Activated CD4-positive, alpha-beta T cell treated with anti-CD3 and anti-CD28 coated beads for 36 hours (primary cell): ENCODE measurements at places on chromosomes 4 and X. TPM values are rescaled to one million over a fixed set of nuclear protein-coding genes. Genes with fewer than 3 reads are reported as not detected.

Gene ZNF157
- total RNA-seq, result 0.75 TPM

Gene DEFB131A
- total RNA-seq, result not detected

DNA sequence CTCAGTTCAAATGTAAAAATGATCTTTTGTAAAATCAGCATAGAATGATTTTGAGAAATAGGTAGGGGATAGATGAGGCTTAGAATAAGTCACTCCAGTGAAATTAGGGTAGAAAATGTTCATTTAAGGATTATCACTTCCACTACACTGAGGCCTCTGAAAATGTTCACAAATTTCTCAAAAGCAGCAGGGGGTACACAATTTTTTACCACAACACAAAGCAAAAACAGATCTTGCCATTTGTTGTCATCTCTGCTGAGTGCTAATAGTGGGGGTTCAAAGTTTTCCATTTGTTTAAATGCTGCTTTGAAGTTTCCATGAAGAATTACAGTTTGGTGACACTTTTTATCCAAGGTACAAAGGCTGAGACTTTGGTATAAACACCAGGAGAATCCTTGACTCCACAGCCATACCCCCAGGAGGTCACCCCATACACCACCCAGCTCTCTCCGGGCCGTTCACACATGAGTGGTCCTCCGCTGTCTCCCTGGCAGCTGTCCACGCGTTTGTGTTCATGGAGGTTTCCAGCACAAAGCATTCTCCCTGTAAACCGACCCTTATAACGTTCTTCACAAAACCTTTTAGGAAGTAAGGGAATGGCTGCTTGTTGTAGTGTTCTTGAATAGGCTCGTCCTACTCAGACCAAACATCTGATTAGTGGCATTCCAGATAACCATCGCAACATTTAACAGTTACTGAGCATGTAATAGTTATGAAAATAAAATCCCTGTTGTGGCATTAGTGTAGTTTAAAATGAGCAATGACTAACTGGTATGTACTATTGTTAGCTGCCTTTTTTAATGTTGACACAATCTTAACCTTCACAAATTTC, 71.0 kb downstream of the PRSS12 start:
- no peak for DNase-seq

DNA sequence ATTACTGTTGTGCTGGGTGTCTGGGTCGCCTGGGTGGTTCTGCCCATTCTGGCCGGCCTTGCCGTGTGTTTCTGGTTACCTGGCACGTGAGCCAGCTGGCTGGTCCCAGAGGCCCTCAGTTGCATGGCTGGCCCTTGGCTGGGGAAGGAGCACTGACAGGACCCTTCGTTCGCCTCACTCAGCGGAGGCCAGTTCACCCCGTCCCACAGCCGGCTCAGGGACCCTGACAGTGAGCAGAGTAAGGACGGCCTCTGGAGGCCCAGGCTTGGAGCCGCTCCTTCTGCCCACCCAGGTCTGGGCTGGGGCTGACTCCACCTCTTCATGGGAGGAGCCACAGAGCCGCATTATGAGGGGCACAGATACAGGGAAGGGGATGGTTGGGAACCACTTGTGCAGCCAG, 20.3 kb upstream of the HGFAC start:
- no peak for DNase-seq

Gene INTS6L
- 24.1 TPM for total RNA-seq

DNA sequence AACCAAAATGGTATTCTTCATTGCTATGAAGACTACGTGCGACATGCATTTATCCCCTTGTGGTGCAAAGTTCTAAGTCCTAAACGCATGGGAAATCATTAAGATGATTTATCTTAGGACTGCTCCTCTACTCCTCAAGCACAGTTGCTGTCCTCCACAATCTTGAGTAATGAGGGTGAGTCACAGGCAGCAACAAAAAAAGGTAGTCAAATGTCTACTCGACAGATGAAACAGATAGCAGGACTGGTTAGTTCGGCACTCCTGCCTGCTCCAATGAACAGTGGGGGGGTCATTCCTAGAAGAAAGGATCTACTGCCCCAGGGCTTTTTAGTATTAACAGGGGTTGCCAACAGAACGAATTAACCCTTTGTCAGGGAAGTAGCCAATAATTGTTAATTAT, 233.7 kb upstream of the FGF13 start:
- no peak for DNase-seq

- DNase-seq, result no peak
Observed at GRCh38 chr4:145196747-145197146, 16.4 kb upstream of the OTUD4 start.

Gene FAM47B
- total RNA-seq, result not detected

GRCh38 chr4:52628974-52629373, 30.1 kb downstream of the USP46 start:
- DNase-seq, result no peak

DNA sequence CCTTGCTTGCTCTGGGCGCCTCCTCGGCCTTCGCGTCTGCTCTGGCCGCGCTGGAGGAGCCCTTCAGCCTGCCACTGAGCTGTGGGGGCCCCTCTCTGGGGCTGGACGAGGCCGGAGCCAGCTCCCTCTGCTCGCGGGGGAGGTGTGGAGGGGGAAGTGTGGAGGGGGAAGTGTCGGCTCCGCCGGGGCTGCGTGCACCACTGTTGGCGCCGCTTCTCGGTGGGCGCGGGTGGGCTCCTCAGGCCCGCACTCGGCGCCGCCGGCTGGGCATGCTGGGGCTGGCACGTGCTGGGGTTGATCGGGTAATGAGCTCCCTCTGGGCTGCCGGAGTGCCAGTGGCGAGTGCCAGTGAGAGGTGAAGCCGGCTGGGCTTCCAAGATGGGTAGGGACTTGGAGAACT, 116.7 kb downstream of the CPXCR1 start:
- DNase-seq, result no peak

GRCh38 chrX:44529310-44529709, 13.3 kb downstream of the FUNDC1 start:
- DNase-seq, result no peak

Gene ADH6
- total RNA-seq, result not detected

Gene HPSE
- 11.4 TPM for total RNA-seq

- DNase-seq, result no peak
Observed at GRCh38 chrX:107561468-107562215, 66.7 kb upstream of the PRPS1 start.

GRCh38 chr4:168811207-168811606, 198.8 kb downstream of the CBR4 start:
- DNase-seq, result no peak

GRCh38 chr4:98565681-98566301, 92.6 kb downstream of the TSPAN5 start:
- DNase-seq, result no peak

- DNase-seq, result peak; percentile 9
Observed at GRCh38 chrX:78653118-78653822, 5.9 kb downstream of the RTL3 start.

DNA sequence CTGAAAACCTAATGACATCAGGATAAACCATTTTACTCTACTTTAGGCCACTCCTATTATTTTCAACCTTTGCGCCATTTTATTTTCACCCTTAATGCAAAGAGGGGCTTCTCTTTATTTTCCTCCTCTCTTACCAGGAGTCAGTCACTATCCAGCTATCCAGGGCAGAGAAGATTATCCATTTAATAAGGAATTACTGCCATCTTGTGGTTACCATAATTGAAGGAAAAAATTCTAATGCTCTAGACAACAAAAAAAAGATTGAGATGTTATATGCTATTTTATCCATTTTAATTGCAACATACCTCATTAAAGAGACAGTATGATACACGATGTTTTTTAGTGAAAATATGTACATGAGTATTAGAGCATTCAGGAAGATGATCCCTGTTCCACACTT, 514.5 kb upstream of the FAM241A start:
- DNase-seq, result no peak

DNA sequence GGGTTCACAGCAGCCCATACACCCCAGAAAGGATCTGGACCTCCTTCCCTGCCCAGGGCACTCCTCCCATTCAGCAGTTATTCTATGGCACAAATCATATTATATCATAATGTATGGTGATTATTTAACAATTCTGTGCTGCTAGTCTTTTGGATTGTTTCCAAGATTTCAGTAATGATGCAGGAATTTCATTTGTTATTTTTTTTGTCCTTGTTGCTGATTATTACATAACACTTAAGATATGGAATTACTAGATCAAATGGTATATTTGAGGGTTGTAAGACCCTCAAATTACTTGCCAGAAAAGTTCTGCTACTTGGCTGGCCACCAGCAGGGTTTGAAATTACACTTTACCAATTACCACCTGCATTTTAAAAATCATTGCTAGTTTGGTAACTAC, 36.4 kb downstream of the QDPR start:
- DNase-seq, result no peak

Gene PPBP
- not detected for total RNA-seq

DNA sequence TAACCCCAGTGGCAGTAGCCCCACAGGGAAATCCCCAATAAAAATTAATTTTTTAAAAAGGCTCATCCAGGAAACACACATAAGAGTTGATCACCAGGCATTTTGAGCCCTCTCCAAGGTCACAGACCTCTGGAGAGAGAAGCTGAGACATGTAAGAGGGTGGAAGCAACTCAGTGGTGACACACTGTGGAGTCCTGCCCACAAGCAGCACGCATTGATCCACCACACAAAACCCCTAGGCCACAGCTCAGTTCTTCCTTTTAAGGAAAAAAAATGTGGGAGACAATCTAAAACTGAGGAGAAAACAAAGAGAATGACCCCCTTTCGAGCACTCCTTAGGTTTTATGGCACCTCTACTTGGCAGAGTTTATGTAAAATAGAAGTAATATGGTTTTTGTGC, 71.7 kb upstream of the S100G start:
- no peak for DNase-seq

Gene HSFX2
- not detected for total RNA-seq

DNA sequence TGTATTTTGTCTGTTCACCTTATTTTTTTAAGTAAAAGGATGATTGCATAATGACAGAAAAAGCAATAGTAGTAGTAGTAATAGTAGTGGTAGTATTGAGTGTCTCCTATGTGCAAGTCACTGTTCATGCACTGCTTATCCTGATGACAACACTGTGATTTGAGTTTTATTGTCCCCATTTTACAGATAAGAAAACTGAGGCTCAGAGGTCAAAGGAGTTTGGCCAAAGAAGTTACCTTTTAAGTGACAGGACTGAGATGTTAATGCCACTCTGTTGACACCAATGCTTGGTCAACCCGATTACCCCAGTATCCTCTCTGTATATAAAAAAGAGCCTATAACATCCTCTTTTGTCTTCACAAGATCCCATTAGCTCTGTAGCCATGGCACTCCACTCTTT, 100.5 kb upstream of the FRMPD3 start:
- DNase-seq, result no peak

DNA sequence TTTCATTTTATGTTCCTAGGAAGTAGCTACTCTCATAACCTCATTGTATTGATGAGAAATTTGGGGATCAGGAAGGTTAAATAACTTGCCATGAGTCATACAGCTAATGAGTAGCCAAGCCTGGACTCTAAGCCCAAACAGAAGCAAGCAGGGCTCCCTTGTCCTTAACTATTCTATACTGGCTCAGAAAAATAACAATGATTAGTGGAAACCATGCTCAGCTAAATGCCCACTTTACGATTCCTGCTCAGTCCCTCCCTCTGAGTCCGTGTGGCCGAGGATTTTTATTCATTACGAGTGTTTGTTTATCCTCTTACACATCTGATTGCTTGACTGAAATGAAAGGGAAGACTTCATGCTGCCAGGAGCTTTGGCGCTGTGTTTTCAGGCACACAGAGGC, 100.9 kb downstream of the SLC34A2 start:
- DNase-seq, result no peak

- DNase-seq, result no peak
Observed at GRCh38 chrX:70422851-70423341, at the start of gene GDPD2. Gene GDPD2 (plus strand): TSS chrX:70423314. CDS start chrX:70424985, 1,671 bp downstream.

DNA sequence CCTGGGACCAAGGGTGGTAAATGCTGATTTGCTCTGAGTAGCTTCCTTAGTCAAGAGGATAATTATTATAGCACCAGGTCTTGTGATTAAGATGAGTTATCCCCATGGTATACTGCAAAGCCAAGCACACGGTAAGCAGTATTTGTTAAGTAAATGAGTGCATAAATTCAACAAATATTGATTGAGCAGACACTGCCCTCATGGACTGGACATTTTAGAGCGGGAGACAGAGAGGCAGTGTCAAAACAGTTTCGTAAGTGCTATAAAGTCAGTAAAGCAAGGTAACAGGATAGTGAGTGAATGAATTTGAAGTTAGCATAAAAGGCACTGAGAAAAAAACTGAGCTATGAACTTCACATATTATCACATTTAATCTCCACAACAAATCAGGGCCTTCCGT, 13.9 kb downstream of the PHF8 start:
- no peak for DNase-seq

DNA sequence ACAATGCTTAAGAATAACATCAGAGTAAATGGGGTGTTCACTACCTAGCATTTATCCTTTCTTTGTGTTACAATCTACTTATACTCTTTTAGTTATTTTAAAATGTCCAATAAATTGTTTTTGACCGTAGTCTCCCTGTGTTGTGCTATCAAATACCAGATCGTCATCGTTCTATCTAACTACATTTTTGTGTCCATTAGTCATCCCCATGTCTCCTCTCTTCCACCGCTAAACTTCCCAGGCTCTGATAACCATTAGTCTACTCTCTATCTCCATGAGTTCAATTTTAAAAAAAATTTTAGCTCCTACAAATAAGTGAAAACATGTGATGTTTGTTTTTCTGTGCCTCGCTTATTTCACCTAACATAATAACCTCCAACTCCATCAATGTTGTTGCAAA, 381.9 kb downstream of the PRDM5 start:
- DNase-seq, result no peak
